Nucleus accumbens (tissue), 56 donors: ENCODE measurements at places on chromosomes 6 and 20.

DNA sequence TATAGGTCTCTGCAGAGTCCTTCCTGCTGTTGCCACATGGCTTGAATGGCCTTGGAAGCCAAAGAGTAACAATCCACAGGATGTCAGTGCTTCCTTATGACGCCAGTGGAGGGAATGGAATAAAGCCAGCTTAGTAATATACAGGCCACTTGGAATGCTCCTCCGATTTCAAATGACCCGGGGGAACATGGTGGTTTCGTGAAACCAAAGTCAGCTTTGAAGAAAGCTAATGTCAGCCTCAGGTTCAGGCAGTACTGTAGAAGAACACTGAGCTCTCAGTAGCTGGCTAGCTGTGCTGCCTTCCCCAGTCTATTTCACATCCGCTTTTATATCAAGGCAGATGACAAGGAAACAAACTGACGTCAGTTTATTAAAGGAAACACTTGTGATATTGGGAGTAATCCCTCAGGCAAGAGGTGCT, 189.1 kb downstream of the DTNBP1 start:
- no peak for DNase-seq

- DNase-seq, result no peak
Observed at GRCh38 chr20:51939259-51939585, 136.9 kb upstream of the SALL4 start.

DNA sequence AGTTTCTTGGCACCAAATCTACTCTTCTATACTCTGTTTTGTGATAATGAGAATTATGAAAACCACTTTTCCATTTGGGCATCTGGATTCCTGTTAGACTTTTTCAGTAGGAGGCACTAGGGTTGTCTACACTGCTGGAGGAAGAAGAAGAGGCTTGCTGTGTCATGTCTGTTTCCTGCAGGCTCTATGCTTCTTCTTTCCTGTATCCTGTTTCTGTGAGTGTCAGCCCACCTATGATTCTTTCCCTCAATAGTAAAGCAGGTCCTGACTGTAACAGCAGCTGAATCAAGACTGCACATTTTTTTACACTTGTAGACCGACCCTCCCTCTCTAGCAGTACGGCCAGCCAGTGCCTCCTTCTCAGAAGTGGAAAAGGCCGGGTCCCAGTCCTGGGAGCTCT, 603.9 kb downstream of the HDGFL1 start:
- DNase-seq, result no peak

GRCh38 chr20:44494266-44494665, 18.6 kb downstream of the TTPAL start:
- DNase-seq, result no peak

DNA sequence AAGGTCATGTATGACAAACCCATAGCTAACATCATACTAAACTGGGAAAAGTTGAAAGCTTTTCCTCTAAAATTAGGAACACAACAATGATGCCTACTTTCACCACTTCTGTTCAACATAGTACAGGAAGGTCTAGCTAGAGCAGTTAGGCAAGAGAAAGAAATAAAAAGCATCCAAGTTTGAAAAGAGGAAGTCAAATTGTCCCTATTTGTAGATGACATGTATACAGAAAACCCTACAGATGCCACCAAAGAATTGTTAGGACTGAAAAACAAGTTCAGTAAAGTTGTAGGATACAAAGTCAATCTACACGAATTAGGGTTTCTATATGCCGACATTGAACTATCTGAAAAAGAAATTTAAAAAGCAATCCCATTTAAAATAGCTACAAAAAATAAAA, 89.4 kb upstream of the GLP1R start:
- no peak for DNase-seq

GRCh38 chr6:167570460-167571400, 245.8 kb downstream of the TTLL2 start:
- DNase-seq, result no peak

DNA sequence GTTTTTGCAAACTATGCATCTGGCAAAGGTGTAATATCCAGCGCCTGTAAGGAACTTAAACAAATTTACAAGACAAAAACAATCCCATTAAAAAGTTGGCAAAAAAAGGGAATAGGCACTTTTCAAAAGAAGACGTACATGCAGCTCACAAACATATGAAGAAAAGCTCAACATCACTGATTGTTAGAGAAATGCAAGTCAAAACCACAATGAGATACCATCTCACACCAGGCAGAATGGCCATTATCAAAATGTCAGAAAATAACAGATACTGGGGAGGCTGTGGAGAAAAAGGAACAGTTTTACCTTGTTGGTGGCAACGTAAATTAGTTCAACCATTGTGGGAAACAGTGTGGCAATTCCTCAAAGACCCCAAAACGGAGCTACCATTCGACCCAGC, 54.2 kb downstream of the TSBP1 start:
- DNase-seq, result no peak

DNA sequence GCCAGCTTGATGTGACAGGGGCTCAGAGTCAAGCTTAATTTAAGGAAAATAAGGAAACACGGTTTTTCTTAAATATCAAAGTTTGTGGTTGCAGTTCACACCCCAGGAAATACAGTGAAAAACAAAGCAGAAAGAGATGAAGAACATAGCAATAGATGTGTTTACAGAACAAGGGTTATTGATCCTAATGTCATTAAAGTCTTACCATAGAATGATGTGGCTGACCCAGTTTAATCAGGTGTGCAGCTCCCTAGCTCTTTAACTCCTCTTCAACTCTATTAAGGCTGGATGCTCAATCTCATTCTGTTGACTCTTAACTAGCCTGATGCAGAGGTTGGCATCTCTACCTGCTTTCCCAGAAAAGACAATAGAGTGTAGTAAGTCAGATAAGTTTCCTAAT, 7.5 kb upstream of the GTF3C6 start:
- no peak for DNase-seq

DNA sequence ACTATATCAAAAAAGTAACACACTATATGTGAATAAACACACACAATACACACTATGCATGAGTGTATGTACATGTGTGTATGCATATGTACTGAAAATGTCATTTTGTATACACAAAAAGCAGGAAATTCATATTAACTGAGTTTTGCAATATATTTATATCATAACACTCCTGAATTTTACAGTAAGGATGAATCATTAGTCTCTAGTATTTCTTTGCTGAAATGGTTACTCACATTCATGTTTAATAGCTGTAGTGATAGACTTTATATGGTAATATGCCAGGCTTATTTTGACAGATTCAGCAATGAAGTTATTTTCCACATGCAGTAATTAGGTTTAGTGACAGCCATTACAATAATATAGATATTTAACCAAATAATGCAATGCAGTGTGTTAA, 1216.2 kb upstream of the CITED2 start:
- DNase-seq, result no peak

GRCh38 chr20:45341939-45342854, 6.0 kb downstream of the SDC4 start:
- peak; percentile 44 for DNase-seq

DNA sequence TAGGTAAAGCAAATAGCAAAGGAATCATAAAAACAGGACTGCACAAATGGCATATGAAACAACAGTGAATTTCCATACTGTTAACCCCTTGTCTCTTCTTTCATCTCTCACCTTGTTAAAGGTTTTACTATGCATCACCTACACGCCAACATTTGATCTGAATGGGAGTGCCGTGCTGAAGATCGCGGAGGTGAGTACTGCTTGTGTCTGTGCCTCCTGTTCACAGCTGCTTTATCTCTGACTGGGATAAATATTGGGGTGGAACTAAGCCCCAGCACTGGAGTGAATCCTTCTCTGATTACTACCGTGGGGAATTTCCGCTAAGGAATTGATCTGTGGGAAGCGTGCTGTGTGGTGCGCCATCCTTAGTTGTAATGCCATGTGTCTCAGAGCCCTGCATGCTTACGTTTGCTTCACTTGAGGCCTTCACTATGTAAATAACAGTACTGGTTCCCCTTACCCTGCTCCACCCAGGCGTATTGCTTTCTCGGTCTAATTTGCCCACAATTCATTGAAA, 11.4 kb upstream of the PBOV1 start:
- no peak for DNase-seq

GRCh38 chr20:57680934-57681914, 28.6 kb downstream of the PMEPA1 start:
- DNase-seq, result no peak

GRCh38 chr20:20338133-20338730, 29.7 kb upstream of the INSM1 start:
- no peak for DNase-seq

- DNase-seq, result no peak
Observed at GRCh38 chr6:116208056-116208785, 45.7 kb downstream of the TSPYL4 start.

DNA sequence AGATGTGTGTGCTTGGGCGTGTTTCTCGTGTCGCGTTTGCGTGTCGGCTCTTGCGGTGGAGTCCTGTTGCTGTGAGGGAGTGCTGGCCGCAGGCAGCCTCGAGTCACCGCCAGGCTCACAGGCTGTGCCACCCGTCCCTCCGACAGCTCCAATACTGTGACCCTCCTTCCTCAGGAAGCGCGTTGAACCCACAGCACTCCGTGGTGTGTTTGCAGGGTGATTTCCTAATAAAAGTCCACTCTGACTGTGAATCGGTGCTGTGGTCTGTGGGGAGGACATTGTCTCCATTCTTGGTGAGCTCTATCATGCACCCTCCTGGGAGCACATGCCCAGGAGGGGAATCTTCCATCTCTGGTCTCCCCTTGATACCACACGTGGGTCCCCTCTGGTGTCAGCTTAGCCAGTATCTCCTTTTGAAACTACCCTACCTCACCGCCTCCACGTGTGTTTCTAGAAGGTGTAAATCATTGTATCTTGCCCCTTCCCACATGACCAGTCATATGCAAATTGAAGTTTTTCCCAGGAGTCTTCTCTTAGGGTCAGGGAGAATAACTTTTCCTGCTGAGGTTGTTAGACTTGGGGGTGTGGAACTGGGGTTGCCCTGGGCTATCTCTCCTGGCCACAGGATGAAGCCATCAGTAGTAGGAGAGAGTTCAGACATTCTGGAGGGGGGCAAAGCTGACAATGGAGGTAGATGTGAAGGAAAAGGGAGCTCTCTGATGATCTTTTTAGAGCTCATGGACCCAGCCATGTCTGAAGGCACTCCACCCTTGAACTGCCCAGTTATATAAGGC, 13.3 kb upstream of the PCMTD2 start:
- DNase-seq, result no peak

DNA sequence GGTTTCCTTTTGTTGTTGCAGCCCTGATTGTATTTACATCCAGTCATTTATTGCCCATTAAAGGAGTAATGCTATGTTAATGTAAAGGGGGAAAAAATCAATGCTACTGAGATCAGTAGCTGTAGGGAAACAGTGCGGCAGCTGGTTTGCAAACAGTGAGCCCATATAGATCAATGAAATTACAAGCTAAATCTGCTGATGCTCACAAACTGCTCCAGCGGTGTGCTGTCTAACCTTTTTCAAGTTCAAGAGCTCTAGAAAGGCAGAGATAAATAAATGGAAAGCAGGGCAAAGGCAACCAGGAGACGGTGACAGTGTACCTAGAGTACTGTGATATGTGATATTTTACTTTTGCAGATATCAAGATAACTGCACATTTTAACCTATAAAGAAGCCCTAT, 449.0 kb upstream of the MMS22L start:
- no peak for DNase-seq

DNA sequence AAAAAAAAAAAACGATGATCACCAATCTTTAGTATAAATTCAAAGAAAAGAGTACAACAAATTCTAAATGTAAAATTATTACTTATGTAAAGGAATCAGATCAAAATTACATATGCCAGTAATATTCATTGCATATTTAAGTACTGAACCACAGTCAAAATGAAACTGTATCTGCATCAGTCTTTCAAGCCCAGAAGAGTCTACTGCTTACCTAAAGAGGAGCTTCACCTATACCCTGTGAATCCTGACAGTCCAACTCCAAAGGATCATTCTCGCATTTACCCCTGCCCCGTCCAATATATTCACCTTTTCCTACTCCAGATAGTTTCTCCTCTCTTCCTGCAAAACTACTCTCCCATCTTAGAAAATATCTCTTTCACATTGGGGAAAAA, 9.2 kb downstream of the ATG5 start:
- DNase-seq, result no peak

DNA sequence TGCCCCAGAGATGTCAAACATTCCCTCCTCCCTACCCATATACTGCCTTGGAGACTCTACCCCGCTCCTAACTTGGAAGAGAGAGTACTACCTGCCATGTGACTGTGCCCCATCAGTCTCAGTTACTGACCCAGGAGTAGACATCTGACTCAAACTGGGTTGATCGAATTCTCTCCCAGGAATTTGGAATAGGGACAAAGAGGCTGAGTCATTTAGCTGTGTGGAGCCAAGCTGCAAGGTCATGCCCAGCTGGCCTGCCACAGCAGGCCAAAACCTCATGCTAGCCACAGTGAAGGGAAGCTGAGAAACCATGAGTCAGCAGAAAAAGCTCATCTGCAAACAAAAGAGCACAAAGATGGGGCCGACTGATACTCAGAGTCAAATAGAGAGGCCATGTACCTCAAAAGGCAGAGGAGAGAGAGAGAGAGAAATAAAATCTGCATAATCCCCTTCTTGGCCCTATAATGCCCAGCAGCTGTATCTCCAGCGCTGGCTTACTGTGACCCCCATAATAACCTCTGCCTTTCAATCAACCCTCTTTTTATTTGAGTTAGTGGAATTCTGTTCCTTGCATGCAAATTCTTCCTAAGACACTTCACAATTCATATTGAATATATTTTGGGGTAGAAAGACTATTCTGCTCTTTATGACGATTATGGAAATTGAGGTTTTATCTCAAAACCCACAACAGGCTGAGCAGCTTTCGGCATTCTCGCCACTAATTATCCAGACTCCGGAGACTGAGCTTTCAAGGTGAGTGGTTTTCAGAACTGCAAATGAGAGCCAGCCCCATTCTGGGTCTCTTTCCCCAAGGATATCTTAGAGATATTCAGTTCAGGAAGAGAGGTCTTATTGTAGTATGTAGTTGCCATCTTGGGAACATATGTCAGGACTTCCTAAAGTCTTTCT, 21.4 kb upstream of the AKIRIN2 start:
- DNase-seq, result peak; percentile 31

DNA sequence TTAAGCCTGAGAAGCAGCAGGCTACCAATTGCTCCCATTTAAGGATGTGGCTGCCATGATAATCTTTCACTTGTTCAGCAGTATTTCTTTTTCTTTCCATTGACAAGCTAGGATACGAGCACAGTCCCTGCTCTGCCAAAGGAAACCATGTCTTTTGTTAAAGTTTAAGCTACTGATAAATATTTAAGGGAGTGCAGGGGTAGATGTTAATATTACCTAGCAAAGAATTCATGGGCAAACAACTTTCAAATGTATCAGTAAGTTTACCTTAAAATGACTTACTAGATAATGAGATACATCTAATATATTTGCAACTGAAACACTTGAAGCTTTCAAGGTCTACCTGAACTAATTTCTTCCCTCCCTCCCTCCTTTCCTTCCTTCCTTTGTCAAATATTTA, 77.3 kb downstream of the OPN5 start:
- no peak for DNase-seq
